ENCODE measurements at places on chromosomes 5 and 9.

- no peak for DNase-seq
Observed at GRCh38 chr9:103371152-103371551, 376.0 kb downstream of the CYLC2 start.

DNA sequence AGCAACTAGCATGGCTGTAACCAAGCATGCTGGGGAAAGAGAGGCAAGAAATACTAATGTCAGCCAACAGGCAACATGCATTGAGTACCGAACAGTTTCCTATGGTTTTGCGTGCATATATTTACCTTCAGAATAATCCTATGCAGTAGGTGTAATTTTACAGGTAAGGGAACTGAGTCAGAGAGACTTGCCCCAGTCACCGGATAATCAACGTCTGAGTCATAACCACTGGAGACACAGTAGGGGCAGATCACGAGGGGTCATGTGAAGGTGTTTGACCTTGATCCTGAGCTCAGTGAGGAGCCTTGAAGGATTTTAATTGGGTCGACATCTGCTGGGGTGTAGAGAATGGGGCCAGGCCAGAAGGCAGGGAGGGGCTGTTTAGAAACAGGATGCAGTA, 13.4 kb upstream of the TSC1 start:
- no peak for DNase-seq

DNA sequence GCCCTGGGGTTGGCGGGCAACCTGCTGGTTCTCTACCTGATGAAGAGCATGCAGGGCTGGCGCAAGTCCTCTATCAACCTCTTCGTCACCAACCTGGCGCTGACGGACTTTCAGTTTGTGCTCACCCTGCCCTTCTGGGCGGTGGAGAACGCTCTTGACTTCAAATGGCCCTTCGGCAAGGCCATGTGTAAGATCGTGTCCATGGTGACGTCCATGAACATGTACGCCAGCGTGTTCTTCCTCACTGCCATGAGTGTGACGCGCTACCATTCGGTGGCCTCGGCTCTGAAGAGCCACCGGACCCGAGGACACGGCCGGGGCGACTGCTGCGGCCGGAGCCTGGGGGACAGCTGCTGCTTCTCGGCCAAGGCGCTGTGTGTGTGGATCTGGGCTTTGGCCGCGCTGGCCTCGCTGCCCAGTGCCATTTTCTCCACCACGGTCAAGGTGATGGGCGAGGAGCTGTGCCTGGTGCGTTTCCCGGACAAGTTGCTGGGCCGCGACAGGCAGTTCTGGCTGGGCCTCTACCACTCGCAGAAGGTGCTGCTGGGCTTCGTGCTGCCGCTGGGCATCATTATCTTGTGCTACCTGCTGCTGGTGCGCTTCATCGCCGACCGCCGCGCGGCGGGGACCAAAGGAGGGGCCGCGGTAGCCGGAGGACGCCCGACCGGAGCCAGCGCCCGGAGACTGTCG, 976 bp downstream of the RXFP3 start:
- no peak for DNase-seq

DNA sequence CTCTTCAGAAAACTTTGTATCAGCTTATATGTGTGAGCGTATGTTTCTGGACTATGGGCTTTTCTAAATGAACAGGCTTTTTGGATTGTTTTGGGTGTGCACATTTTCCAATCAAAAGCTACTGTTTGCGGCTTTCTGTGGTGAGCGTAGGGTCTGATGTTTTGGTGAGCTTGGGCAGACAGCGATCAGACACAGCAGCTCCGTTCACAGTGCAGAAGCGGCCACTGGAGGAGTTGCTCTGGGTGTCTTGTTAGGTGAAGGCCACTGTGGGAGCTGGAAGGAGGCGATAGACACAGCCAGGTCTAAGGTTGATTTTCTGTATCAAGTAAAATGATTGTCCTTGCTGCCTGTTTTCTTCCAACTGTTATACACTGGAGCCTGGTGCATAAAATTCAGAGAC, 11.1 kb downstream of the PRRC2B start:
- DNase-seq: no peak

DNA sequence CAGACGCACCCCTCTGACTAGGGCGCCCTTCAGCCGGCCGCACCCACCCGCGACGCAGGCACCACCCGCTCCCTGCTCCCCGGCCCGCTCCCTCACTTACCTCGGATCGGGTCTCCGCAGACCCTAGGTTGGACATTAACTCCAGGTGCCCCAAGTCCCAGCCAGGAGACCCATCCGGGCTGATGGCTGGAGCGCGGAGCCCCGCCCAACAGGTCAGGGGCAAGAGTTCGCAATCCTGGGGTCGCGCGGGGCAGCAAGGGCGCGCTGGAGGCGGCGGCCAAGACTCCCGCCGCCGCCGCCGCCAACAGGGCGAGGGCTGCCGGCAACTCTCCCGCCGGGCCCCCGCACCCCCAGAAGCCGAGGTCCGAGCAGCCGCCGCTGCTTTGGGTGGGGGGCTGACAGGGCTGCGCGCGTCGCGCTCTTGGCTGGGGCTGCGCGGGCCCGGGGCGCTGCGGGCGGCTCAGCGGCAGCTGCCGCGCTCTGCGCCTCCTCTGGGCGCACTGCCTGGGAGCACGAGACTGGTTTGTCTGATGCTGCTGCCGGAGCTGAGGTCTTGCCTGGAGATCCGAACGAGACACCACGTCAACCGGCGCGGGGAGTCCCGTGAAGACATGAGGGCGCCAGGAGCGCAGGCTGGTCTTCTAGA, at the start of gene GDNF:
GDNF (minus strand) TSS at position 635 of the 646 bp plus-strand sequence. CDS start 5,245 bp downstream, outside the sequence.
- DNase-seq: peak; percentile 73

- DNase-seq: no peak
Observed at GRCh38 chr9:14275331-14275730, 38.6 kb downstream of the NFIB start.

DNA sequence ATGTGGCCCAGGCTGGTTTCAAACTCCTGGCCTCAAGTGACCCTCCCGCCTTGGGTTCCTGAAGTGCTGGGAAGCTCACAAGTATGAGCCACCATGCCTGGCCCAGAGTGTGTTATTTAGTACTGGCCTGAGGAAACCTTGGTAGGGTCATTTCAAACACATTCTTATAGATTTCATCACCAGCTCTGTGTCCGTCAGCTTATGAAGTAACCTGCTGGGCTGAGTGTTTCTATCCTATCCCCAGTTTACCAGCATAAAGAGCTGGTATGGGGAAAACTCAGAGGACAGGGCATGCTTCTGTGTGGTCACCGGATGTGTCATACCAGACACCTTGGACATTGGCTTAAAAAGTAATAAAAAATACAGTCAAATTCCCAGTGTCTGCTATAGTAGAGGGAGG, 45.3 kb downstream of the PTPN3 start:
- peak; percentile 77 for DNase-seq

DNA sequence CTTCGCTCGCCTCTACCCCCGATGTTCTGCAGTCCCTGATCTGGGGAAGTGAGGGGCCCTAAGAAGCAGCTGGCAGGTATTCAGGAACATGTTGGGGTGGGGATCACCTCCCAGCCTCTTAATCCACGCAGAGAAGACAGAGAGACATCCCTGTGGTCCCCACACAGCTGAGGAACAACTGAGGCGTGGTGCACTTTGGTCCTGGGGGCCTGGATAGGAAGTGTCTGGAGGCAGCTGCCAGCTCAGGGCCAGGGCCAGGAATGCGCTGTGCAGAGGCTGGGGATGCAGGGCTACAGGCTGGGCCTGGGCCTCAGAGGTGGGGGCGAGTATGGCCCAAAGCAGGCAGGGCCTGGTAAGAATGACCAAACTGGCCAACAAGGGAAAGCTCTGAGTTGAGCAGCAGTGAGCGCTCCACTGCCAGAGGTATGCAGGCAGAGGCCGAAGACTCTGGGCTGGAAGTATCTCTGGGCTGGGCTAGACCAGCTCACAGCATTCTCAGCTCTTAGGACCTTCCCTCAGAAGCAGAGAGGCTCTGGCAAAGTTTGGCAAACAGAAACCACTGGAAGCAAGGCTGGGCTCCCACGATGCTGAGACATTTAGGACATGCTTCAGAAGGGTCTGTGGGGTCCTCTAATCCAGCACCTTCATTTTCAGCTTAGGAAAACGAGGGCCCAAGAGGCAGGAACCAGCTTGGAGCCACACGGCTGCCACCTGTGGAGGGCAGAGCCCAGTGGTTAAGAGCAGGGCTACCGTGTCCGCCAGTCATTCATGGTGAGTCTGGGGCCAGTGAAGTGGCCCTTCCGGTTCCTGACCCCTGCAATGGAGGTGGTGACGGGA, 174.4 kb downstream of the GAPVD1 start:
- DNase-seq: no peak

DNA sequence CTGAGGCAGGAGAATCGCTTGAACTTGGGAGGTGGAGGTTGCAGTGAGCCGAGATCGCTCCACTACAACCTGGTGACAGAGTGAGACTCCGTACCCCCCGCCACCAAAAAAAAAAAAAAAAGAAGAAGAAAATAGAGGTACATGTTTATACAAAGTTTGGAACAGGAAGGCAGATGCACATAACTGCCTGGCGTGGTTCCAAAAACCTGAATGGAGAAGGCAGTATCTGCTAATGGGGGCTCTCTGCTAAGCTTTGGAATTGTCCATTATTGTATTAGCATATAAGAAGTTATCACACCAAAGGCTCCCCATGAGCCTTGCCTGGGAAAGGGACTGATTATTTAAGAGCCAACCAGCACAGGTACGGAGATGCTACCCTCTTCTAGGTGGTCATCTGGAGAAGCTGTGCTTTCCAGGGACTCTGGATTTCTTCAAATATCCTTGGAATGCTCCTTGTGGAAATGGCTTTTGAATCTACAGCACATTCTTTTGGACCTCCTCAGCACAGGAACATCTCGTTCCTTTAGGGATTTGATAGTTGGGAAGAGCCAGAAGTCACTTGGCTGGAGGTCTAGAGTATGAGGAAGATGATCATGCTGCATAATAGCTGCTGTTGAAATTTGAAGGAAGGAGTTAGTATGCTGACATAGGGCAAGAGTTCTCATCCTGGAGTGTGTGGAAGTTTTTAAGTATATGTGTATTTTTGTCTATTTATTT, 42.5 kb upstream of the ABCA1 start:
- DNase-seq: peak; percentile 83

Measured in EH (cell line).